ENCODE measurements at places on chromosomes 4 and X.

- no peak for DNase-seq
Observed at GRCh38 chrX:149506349-149506748, 1.2 kb upstream of the IDS start.

- no peak for DNase-seq
Observed at GRCh38 chr4:2961811-2962441, 1.3 kb downstream of the NOP14 start.

GRCh38 chrX:18893536-18893935 is 90.4 kb downstream of the PHKA2 start:
- no peak for DNase-seq

DNA sequence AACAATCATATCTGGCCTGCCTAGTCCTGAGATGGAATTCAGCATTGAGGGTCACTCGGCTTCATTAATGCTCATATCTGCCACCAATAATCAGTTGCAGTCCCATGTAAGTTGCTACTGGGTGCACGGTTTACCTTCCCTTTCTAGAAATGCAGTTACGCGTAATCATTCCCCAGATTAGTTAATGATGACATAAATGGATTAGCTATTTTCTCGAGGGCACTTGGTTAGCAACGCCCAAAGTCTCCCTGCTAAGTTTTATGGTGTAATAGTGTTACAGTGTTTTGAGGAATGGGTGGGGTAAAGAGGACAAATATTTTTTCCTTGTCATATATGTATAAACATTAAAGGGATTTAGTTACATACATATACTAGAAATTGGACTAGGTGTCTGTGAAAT is 118.8 kb downstream of the MID1 start:
- DNase-seq = no peak

DNA sequence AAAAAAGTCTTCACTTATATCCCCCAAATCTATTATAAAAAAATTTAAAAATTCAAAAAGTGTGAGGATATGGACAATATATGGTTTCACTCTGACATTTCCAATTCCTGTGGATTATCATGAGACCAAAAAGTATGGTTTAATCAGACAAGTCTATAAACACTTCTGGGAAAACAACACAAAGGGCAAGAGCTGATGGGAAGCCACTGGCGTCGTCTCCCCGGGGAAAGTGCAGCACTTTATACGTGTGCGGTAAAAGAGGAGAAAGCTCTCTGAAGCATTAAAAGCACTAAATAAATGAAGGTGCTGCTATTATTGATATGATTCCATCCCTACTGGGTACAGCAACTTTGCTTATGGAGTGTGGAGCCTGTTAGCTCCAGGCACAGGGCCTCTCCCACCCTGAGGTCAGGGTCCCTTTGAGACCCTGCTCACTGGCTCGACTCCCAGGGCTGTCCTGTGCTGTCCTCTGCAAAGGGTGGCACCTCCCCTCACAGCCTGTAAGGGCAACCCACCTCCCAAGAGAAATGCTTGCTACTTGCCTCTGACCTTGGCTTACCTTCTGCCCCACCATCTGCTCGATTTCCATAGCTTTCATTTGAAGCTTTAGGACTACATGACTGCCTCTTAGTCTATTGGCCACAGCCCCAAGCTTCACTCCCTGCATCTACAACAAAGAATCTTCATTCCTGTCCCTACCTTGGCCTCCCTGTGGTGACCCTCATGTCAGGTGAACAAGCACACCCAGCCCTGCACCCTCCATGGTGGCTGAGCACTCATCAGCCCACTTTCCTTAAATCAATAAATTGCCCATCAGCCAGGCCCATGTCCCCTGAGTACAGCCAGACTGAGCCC is 248.6 kb downstream of the HNRNPD start:
- no peak for DNase-seq

DNA sequence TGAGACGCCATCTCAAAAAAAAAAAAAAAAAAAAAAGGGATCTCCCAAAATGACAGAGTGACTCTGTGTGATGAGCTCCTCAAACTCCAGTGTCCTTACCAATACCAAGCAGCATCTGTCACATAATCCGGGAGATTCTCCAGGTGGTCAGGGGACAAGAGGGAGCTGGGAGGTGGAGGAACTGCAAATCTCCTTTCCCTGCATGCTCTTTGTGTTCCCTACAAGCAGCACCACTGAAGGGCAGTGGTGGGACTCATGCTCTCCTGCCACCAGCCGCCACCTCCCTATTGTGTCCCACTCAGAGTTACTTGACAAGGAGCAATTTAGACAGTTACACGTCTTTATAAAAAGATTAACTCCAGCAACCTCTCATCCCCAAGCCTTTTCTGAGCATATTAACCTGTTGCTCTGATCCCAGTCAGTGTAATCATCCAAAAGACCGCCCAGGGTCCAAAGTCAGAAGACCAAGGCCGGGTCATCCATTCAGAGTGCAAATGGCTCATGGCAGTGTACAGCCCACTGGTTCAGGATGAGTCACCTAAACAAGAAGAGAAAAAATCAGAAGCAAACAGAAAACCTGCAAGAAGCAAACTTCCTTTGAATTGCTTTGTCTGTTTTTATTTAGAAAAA is 23.6 kb downstream of the MGST2 start:
- no peak for DNase-seq

- DNase-seq = no peak
Observed at GRCh38 chr4:9898596-9899305, 117.3 kb downstream of the DRD5 start.

DNA sequence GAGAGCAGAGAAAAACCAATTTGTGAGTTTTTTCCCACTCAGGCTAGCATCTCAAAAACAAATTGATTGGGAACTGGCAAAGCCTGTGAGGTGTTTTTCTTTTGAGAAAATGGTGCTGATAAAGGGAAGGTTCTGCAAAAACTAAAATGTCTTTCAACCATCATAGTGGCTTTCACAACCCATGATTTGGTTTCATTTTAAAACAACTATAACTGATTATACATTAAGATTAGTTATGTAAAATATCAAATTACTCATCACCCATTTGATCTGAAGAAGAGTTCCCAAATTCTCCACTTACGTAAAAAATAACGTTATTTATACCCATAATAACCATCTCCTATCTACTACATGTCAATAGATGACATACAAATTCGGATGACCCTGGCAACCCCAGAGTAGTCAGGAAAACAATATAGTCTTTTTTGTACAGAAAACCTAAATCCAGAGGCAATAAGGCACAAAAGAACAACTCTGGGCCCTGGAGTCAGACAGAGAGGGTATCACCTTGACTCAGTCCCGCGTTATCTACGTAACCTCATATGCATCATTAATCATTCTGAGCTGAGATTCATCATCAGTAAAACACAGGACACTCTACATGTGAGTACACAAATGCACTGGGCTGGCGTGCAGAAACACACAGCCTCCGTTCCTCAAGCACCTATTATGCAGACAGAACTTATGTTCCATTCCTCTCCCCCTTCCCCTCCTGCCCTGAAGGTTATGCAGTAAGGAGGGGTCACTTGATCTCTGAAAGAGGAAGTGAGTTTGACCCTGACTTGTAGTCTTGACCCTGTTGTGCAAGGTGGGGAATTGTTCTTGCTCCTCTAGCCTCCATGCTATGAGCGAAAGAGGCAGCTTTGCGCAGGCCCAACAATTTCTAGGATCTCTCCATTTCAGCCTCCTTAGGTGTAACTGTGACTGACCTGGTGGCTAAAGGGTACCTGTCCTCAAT is 82.2 kb downstream of the SLC9A7 start:
- DNase-seq = no peak

- DNase-seq = no peak
Observed at GRCh38 chr4:184282895-184283654, 65.4 kb upstream of the ENPP6 start.

DNA sequence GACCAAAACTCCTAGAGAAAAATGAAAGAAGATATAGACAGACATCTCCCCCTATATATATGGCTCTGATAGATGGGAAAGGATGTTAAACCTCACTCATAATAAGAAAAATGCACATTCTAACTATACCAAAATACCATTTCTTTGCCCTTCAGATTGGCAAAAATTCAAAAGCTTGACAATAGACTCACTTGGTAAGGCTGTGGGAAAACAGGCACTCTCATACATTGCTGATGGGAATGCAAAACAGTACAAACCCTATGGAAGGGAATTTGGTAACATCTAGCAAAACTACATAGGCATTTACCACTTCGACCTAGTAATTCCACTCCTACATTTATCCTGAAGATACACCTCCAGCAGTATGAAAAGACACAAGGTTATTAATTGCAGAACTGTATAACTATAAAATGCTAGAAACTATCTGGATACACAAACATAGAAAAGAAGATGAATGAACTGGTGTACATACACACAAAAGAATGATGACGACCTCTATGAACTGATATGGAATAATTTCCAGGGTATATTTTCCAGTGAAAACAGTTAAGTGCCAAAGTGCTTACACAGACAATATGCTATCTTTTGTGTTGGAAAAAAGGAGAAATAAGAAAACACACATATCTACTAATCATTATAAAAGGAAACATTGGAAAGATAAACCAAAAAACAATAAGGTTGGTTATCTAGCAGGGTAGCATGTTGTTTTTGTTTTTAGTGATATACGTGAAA is 48.5 kb downstream of the WDFY3 start:
- DNase-seq = no peak

DNA sequence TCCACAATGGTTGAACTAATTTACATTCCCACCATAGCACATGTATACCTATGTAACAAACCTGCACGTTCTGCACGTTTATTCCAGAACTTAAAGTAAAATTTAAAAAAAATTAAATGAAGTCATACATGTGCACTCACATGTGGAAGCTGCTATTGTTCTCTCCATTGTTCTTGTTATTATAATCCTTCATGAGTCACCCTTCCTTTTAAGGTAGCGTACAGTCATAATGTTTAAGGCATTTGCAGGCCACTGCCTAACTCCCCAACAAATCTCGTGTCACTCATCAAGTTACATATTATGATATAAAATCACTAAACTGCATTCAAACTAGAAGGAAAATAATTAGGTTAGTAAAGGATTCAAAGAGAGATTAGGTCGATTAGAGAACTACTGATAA is 63.6 kb downstream of the SLC7A11 start:
- no peak for DNase-seq

GRCh38 chr4:55635282-55635681 is 816 bp downstream of the NMU start:
- no peak for DNase-seq

DNA sequence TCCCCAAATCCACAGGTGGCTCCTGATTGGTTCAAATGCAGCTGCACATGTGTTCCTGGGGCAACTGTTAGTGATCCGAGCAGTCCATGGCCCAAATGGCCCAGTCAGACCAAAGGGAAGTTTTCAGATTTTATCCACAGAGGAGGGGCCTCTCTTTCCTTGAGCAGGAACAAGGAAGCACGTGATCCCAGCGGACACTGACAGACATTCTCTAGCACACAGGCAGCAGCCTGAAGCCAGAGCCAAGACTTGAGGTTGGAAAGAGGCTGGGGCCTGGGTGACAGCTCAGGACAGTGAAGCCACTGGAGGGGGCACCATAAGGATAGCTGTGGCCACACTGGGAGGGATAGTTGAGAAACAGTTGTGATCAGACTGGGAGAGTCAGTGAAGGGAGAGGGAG is 3.5 kb upstream of the ZFP92 start:
- DNase-seq = no peak

DNA sequence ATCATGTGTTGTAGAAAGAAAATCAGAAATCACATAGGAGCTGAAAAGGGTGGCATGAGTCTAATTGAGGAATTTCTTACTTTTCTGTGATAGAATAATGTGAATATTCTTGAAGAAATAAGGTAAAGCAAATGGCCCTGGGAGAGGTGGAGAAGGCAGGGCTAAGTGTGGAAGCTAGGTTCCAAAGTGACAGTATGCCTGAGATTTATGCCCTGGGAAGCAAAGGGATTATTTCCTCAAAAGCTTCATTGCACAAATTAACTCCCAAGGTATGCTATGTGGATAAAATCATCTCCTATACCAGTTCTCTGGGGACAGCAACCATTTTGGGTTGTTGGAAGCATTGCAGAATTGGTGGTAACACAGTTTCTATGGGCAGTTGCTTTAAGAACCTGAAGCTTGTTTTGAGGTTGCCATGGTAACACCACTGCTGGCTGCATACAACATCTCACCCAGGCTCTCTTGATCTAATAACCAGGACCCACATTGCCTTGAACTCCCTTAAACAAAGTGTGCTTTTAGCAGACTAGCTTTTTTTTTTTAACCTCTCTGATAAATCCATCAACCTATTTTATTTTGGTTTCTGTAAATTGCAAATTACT is 21.0 kb downstream of the MAOA start:
- no peak for DNase-seq

- DNase-seq = peak; percentile 8
Observed at GRCh38 chrX:119118780-119119395, 8.7 kb downstream of the KIAA1210 start.
